ENCODE measurements at places on chromosomes 2 and 18.

- DNase-seq = no peak
Measured at GRCh38 chr2:74619651-74620297, 28.4 kb downstream of the M1AP start.

- DNase-seq = no peak
Measured at GRCh38 chr2:216033403-216033802, 20.1 kb upstream of the MREG start.

DNA sequence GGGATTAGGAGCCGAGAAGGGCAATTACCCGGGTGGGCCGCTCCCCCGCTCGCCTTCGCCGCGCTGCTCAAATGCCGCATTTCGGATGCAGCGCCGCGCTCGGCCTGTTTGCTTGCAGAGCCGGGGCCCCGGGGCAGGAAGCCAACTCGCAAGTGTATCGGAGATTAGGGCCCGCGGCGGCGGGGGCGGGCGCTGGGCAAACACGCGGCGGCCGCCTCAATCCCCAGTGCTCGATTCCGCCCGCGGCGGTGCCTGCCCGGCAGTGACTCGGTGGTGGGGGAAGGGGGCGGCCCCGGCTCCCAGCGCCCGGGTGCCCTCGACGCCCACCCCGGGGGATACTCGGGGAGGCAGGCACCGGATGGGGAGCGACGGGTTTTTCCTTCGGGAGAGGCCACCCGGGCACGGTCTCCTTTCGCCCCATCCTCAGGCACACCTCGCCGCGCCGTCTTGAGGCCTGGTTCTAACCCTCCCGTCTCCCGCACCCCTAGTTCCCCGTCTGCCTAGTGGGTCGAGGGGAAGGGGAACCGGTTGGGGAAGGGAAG is 26.6 kb upstream of the NOTO start:
- DNase-seq = no peak

GRCh38 chr2:228059735-228060134 is 121.8 kb downstream of the SPHKAP start:
- no peak for DNase-seq

- no peak for DNase-seq
Measured at GRCh38 chr2:234249873-234250272, 199.4 kb downstream of the SPP2 start.

GRCh38 chr18:45009756-45010155 is 329.1 kb downstream of the SETBP1 start:
- no peak for DNase-seq

DNA sequence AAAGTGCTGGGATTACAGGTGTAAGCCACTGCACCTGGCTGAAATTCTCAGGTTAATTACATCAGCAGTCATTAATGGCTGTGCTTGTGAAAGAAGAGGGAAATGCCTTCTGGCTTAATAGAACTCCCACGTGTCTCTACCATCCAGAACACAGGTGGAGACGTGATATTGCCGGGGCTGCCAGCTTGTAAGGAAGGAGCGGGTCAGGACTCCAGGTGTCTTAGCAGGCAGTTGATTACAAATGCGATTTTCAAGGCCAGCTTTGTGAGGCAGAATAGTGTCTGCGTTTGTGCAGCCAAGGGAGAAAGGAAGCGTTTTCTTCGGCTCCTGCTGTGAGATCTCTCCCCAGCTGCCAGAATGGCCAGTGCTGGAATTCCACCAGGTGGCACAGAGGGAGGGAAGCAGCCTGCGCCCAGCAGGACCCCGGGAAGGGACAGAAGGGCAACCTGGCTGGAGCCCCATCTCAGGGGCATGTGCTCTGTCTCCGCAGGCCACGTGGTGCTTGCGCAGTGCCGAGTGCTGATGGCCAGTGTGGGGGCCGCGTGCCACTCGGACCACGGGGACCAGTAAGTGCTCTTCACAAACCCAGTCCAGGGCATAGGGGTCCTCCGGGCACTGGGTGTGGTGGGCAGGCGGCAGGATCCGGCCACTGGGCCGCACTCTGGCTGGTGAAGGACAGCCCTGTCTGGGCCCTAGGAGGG is 3.7 kb upstream of the ESPNL start:
- DNase-seq = no peak

DNA sequence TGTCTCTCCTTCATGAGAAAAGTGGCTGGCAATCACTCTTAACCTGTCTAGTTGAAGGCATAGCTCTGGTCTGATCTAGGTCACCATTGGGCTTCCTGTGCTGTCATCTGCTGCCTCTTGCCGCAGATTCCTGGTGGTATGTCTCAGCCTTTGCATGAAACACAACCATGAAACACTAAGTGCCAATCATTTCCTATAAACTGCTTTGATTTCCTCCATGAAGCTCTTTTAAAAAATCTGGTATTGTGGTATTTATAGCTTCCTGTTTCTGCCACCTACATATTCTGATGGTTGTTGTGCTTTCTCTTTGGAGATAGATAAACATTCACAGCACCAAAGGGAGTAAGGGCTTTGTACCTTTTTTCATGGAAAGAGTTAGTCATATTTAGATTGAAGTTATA is 120.0 kb upstream of the EPC2 start:
- DNase-seq = no peak

GRCh38 chr2:144990661-144991060 is 470.7 kb upstream of the ZEB2 start:
- DNase-seq = no peak

GRCh38 chr2:28593160-28593755 is 97.4 kb downstream of the PLB1 start:
- DNase-seq = no peak

DNA sequence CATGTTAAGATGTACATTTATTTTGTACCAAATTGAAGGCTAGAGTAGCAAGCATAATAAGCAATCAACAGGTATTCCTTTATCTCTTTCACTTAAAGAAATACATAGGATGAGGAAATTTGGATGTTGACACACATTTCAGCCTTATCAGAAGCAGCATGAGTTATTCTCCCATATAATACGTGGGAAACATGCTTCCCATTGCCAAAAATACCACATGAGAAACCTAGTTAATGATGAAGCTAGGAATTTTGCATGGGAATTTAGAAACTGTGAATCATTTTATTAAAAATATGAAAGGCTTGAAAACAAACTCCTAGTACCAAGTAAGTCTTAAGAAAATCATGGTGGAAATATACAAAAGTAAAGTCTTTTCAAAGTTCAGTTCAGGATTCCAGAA is 751.8 kb downstream of the TSN start:
- no peak for DNase-seq

DNA sequence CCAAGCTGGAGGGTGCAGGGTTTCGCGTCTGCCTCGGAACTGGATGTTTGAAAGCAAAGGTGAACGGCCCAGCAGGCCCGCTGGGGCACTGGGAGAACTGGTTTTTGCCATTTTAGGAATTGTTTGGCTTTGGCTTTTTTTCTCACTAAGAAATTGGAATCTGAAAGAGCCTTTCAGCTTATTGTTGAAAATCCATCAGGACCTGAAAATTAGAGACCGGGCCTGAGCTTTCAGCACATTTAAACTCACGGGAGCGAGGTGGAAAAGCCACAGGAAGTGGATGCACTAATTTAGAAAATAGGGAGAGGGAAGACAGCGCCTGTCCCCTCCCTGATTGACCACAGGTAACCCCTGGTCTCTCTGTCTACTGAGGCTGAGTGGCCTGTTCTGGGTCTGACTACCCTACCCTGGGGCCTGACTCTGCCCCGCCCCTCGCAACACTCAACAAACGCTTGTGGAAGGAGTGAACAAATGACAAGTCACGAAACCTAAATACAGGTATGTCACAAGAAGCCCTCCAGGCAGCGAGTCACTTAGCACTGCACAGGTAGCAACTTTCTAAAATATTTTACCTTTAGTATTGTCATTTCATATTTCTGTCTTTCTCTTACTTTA is 100.3 kb upstream of the MBOAT2 start:
- no peak for DNase-seq

- no peak for DNase-seq
Measured at GRCh38 chr2:236687296-236687965, 117.8 kb downstream of the ACKR3 start.

GRCh38 chr2:117074756-117075155 is 739.7 kb upstream of the DDX18 start:
- no peak for DNase-seq

DNA sequence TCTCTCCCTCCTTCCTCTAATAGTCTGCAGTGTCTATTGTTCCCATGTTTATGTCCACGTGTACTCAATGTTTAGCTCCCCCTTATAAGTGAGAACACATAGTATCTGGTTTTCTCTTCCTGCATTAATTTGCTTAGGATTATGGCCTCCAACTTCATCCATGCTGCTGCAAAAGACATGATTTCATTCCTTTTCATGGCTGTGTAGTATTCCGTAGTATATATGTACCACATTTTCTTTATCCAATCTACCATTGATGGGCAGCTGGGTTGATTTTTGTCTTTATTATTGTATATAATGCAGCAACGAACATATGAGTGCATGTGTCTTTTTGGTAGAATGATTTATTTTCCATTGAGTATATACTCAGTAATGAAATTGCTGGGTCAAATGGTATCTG is 13.8 kb downstream of the GKN2 start:
- no peak for DNase-seq

- DNase-seq = no peak
Measured at GRCh38 chr2:73979021-73979420, 5.7 kb upstream of the TET3 start.

DNA sequence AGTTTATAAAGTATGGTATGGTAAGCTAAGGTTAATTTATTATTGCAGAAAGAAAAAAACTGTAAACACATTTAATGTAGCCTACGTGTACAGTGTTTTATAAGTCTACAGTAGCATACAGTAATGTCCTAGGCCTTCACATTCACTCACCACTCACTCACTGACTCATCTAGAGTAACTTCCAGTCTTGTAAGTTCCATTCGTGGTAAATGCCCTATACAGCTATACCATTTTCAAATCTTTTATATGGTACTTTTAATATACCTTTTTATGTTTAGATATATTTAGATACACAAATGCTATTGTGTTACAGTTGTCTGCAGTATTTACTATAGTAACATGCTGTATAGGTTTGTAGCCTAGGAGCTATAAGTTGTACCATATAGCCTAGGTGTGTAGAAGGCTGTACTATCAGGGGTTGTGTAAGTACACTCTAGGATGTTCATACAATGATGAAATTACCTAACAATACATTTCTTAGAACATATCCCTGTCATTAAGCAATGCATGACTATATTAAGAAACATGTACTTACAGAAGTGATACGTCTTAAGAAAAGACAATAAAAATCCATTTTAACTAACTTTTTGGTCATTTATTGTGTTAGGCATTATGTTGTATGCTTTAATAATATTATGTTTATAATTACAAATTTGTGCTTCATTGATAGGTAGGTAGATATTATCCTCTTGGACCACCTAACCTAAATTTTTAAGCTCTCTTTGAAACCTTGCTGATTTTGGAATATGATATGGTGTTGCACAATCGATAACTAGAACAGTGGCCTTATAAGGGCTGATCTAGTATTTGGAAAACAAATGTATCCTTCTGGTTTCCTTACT is 51.9 kb downstream of the VRK2 start:
- no peak for DNase-seq

DNA sequence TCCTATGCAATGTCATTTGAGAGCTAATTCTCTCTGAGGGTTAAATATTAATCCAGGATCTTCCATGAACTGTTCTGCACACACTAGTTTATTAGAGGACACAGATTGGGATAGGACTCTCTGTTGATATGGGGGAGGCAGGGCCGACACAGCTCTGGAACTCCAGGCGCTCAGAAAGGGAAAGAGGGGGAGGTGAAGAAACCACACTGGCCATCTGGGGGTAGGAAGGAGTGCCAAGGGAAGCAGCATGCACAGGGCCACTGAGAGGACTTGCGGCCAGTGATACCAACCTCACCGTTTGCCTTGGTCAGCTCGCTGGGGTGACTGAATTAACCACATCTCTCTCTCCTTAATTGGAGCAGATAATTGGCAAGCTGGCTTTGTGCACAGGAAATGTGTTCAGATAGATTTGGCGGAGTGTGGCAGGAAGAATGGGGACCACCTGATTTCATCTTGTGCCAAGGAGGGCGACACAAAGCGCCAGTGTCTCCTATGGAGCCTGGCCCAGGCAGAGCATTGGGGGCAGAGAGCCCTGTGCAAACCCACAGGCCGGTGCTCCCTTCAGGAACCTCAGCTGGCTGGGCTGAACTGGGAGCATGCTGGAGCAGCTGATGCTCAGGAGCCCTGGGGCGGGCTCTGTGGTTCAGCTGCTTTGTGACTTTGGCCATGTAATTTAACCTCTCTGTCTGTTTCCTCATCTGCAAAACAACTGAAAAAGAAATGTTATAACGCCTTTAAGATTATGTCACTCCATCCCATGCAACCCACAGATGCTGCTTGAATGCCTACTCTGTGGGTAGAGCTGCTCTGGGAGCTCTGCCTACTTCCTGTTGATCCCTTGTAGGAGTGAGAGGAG is 114.7 kb upstream of the STON1 start:
- no peak for DNase-seq

DNA sequence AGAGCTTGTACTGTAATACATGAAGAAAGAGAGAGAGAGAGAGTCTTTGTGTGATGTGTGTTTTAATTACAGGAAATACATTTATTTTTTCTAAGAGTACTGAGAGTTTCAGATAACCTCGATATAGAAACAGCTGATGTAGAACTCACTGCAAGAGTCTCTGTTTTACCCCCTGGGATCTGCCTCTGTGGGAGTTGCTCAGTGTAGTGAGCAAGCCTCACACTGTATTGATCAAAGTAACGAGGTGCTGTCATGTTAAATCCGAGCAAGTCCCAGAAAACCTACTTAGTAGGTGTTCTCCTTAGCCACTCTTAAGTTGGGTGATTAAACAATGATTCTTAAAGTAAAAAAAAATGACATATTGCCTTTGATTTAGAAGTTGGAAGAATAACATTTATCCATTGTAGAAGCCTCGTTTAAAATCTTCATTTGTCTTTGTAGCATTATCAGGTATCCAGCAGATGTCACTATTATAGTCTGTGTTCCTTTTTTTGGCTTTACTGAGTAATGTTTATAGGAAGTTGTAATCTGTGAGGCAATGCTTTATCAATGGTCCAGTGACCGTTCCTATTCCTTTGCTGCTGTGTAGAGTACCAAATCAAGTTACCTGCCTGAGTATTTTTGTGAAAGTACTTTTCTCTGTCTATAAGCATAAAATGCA is 219.0 kb downstream of the MYO3B start:
- no peak for DNase-seq

DNA sequence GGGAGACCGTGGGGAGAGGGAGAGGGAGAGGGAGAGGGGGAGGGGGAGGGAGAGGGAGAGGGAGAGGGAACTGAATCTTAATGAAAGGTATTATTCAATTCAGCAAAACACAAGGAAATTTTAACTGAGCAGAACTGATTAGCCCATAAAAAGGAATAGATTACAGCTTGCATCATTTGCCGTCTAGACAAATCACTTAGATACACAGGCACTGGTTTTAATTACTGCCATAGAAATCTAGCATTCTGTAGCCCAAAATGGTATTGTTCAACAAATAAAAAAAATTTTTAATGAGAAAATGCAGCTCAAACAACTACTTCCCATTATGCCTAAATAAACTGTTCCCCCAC is 7.9 kb upstream of the KCNF1 start:
- DNase-seq = peak; percentile 83

GRCh38 chr2:71715951-71716696 is 262.8 kb downstream of the DYSF start:
- DNase-seq = no peak

DNA sequence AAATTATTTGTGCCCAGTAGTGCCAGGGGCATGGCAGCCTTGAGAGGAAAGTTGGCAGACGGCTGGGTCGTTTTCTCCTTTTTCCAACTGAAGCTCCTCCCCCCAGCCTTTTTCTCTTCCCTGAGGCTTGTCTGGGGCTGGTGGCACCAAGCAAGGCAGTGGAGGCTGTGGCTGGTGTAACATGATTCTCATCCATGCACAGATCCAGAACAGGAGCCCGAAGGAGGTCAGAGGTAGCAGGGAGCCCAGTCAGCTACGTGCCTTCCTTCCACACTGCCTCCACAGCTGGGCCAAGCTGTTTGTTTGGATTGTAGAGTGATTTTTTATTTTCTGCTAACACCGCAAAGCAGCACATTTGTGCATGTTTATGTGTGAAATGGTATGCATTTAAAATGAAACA is 170.3 kb upstream of the MGAT5 start:
- DNase-seq = no peak
